ENCODE measurements at places on chromosomes 16 and 17. TPM values are rescaled to one million over a fixed set of nuclear protein-coding genes. Genes with fewer than 3 reads are reported as not detected.
A peak's percentile ranks its signal among the peaks of the same experiment; 100 is the strongest.

- H3K27me3 ChIP-seq, result no peaks in the 10 kb centered on the region
- peaks cover 16% of the 10 kb centered on the region for H3K4me1 ChIP-seq
- H3K4me3 ChIP-seq, result no peak overlapping the region
- peak overlapping the region; percentile 3 for H3K27ac ChIP-seq
- DNase-seq, result no peak
Observed at GRCh38 chr16:48612611-48613010, 2.6 kb upstream of the N4BP1 start.

GRCh38 chr17:27554152-27554551 lies 76.8 kb upstream of the LGALS9 start:
- H3K36me3 ChIP-seq, result peaks cover 19% of the 10 kb centered on the region
- H3K4me3 ChIP-seq, result no peak overlapping the region
- H3K4me1 ChIP-seq, result peaks cover 50% of the 10 kb centered on the region

DNA sequence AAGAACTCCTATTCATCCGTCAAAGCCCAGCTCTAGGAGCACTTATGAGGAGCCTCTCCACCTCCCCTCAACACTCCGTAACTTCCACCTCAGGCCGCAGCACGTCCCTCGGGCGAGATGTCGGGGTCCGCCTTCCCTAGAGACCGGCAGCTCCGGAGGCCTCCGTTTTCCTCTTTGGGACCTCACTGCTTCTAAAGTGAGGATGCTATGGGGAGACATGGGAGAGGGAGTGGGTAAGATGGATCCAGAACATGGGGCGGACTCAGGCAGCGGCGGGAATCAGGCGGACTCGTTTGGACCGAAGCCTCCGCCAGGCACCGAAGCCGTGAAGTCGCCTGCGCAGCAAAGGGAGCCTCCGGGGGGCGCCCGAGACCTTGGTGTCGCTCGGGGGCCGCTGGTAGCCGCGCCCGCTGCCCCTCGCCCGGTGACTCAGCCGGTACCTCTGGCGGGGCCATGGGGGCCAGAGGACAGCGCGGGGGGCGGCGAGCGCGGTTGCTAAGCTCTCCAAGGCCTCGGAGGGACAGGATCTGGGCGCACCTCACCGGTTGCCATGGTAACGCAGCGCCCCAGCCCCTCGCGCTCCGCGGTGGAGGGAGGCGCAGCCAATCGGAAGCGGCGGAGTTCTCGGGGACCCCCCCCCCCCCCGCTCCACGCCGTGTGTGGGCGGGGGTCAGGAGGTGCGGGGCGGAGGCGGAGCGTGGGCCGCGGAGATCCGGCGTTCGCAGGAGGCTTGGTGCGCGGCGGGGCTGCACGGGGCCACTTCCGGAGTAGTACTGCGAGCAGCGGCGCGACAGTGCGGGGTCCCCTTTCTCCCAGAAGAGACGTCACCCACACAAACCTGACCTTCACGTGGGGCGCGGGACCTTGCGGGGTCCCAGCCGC lies 1.3 kb upstream of the HIC1 start:
- peak overlapping the region; percentile 62 for H3K4me3 ChIP-seq
- H3K27me3 ChIP-seq, result peaks cover 4% of the 10 kb centered on the region
- H3K27ac ChIP-seq, result peak overlapping the region; percentile 56

DNA sequence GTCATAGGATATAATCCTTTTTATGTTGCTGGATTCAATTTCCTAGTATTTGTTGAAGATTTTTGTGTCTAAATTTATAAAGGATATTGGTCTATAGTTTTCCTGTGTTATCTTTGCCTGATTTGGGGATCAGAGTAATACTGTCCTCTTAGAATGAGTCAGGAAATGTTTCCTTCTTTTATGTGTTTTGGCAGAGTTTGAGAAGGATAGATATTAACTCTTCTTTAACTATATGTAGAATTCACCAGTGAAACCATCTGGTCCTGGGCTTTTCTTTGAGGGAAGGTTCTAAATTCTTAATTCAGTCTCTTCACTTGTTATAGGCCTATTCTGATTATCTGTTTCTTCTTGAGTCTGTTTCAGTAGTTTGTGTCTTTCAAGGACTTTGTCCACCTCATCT lies 66.3 kb upstream of the NACA2 start:
- H3K4me1 ChIP-seq, result peaks cover 3% of the 10 kb centered on the region
- H3K27ac ChIP-seq, result no peak overlapping the region
- H3K36me3 ChIP-seq, result peaks cover 3% of the 10 kb centered on the region
- DNase-seq, result no peak
- H3K4me3 ChIP-seq, result no peak overlapping the region
- no peaks in the 10 kb centered on the region for H3K27me3 ChIP-seq

DNA sequence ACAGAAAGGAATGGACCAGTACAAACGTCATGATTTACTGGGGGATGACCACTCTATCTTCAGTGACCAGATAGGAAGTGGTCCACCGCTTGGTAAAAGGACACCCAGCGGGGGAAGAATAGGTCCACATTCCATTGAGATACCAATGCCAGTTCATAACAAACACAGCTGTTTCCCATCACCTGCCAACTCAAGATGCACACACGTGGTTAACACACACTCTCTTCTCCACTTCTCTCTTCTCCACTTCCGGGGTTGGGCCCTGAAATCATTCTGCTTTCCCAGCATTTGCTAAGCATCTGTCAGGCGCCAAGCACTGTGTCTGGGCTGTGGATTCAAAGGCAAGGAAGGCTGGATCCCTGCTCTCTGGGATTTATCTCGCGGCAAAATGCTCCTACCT lies 175.5 kb downstream of the SLC39A11 start:
- peaks cover 18% of the 10 kb centered on the region for H3K36me3 ChIP-seq
- H3K4me3 ChIP-seq, result no peak overlapping the region
- DNase-seq, result no peak

GRCh38 chr17:43312011-43312410 lies 78.2 kb upstream of the RNU2-1 start:
- H3K27me3 ChIP-seq, result no peaks in the 10 kb centered on the region
- no peaks in the 10 kb centered on the region for H3K36me3 ChIP-seq
- no peaks in the 10 kb centered on the region for H3K4me1 ChIP-seq
- peak; percentile 66 for DNase-seq
- no peak overlapping the region for H3K27ac ChIP-seq

DNA sequence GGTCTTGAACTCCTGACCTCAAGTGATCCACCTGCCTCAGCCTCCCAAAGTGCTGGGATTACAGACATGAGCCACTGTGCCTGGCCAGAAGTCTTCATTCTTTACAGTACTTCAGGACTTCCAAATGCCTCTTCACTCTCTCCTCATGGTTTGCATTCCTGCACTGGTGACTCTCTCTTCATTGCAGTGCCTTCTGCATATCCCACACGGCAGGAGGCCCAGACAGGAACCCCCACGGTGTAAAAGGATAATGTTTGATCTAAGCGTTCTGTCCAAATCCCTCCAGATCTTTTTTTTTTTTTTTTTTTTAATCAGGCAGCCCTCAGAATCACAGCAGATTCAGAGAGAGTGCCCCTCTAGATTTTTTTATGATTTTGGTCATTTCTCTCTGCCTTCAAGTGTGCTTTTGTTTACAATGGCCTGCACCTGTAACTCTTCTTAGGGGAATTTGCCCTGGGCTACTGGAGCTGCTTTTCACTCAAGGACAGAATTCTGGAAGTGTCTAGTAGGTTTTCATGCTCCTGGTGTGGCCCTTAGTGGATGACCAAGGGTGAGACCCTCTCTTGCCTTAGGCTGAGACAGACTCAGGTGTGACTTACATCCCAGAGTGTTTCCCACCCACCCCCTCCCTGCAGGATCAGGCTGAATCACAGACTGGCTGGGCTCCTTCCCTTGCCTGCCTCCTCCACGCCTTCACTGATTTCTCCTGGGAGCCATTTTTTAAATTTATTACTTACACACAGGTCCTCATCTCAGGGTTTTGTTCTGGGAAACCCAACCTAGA lies 19.8 kb upstream of the NF1 start:
- H3K4me3 ChIP-seq, result no peak overlapping the region
- peaks cover 15% of the 10 kb centered on the region for H3K4me1 ChIP-seq
- no peaks in the 10 kb centered on the region for H3K36me3 ChIP-seq
- no peak for DNase-seq

GRCh38 chr17:2949469-2950044 lies 113.8 kb downstream of the OR1D5 start:
- H3K36me3 ChIP-seq, result peaks cover 2% of the 10 kb centered on the region
- peaks cover 10% of the 10 kb centered on the region for H3K4me1 ChIP-seq
- no peak for DNase-seq
- no peaks in the 10 kb centered on the region for H3K27me3 ChIP-seq
- peak overlapping the region; percentile 10 for H3K27ac ChIP-seq

DNA sequence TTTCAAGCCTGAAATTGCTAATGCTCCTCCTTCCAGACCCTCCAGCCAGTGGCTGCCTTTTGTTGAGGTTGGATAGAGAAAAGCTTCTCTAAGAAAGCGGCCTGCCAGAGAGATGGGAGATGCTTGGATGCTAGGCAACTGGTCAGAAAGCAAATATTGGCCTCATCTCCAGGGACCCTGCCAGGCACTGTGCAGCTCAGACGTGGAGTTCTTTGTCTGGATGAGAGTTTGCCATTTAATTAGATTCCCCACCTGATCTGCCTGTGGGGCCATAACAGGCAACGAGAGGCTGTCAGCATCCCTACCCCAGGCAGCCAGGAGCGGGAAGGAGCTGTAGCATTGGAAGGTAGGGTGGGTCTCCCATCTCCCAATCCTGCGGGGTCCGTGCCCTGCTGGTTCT lies 52.7 kb downstream of the ASIC2 start:
- H3K4me3 ChIP-seq, result no peak overlapping the region
- DNase-seq, result no peak
- no peak overlapping the region for H3K27ac ChIP-seq
- peaks cover 2% of the 10 kb centered on the region for H3K4me1 ChIP-seq
- peaks cover 4% of the 10 kb centered on the region for H3K27me3 ChIP-seq

DNA sequence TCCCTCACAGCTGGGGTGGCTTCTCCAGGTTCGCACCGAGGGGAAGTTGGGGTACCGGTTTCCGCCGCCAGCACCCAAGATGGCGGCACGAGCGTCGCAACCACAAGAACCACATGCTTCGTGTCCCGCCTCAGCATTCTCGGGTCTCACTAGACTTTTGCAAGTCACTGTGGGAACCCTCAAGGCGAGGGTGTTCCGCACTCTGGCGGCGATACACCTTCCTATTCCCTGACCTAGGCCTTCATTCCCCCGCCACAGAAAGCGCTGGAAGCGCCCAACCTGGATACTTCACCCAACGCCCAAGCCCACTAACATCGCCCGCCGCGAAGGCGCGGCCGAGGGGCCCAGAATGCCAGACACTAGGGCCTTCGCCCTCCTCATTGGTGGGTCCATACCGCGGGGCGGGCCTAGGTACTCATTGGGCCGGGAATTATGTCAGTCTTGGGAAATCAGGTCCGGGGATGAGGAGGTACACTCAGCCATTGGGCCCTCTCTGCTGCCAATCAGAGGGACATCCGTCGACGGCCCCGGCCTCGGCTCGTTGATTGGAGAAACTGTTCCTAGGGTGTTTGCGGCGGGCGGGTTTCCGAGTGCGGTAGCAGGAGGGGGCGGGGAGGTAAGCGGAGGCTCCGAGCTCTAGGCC lies at the start of gene NFE2L1:
Gene NFE2L1 (plus strand): TSS at position 619 of the 643 bp plus-strand sequence. CDS start 2,760 bp downstream, outside the sequence.
- H3K4me3 ChIP-seq, result peak within 1 kb of the TSS; percentile 93
- H3K27ac ChIP-seq, result peak within 1 kb of the TSS; percentile 100
- peaks cover 51% of the 10 kb centered on the region for H3K4me1 ChIP-seq
- peak; percentile 99 for DNase-seq
- peaks cover 3% of the 10 kb centered on the region for H3K36me3 ChIP-seq

Gene ZG16B
- not detected for total RNA-seq

Gene RAI1
- total RNA-seq, result 40.0 TPM

Gene TNK1
- not detected for total RNA-seq

Gene CCL7
- total RNA-seq, result not detected

Gene VWA3A
- total RNA-seq, result 0.27 TPM

Gene TBC1D3E
- total RNA-seq, result not detected

Gene USP43
- 3.8 TPM for total RNA-seq

Gene CD300E
- total RNA-seq, result not detected

Gene ABCA3
- 20.4 TPM for total RNA-seq

Data from osteocyte (in vitro differentiated cells).